ENCODE measurements at places on chromosomes 1 and 21.

- DNase-seq = no peak
These were observed 105.2 kb upstream of the APP start for GRCh38 chr21:26275801-26276200.

GRCh38 chr1:147612366-147612765 is 58.0 kb downstream of the ACP6 start:
- DNase-seq = no peak

GRCh38 chr1:213530611-213531320 is 457.0 kb upstream of the PROX1 start:
- no peak for DNase-seq

DNA sequence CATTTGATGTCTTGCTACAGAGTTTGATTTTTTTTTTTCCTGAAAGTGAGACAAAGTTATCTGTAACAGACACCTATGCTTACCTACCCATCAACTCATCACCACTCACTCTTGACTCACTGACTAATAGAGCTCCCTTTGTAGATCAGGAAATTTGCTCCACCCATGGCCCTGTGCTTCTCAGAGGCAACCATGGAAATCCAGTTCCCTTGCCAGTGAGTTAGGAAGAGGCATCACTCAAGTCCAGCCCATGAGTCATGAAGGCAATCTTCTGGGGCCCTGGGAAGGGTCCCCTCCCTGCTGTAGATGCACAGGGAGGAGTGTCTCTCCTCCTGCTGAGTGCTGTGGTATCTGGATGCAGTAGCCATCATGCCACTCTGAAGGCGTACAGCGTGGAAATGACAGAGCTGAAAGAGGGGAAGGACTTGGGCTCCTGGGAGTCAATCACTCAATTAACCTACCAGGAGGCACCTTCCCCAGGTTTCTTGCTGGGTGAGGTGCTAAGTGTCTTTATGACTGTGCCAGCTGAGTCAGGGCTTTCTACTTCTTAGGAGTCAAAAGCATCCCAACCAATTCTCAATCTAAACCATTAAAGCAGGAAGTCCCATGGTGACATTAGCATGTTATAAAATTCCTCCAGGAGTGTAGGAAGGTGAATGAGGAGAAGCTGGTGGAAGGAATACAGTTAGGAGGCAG is 56.1 kb downstream of the DNTTIP2 start:
- no peak for DNase-seq

DNA sequence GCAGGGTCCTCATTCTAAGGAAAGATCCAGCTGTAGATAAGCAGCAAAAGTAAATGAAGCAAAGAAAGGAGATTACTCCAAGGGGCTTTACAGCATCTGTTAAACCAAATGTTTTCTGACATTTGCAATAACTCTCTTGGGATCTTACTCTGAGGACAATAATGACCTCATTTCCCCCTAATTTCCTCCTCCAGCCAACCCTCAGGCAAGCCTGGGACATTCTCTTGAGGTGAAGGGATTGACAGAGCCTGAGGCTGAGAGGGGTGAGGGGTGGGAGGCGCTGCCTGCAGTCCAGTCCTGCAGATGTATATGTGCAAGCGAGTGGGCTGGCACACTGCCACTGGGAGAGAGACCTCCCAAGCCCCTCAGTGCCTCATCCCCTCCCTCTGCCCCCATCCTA is 40.5 kb upstream of the NEK2 start:
- DNase-seq = no peak

DNA sequence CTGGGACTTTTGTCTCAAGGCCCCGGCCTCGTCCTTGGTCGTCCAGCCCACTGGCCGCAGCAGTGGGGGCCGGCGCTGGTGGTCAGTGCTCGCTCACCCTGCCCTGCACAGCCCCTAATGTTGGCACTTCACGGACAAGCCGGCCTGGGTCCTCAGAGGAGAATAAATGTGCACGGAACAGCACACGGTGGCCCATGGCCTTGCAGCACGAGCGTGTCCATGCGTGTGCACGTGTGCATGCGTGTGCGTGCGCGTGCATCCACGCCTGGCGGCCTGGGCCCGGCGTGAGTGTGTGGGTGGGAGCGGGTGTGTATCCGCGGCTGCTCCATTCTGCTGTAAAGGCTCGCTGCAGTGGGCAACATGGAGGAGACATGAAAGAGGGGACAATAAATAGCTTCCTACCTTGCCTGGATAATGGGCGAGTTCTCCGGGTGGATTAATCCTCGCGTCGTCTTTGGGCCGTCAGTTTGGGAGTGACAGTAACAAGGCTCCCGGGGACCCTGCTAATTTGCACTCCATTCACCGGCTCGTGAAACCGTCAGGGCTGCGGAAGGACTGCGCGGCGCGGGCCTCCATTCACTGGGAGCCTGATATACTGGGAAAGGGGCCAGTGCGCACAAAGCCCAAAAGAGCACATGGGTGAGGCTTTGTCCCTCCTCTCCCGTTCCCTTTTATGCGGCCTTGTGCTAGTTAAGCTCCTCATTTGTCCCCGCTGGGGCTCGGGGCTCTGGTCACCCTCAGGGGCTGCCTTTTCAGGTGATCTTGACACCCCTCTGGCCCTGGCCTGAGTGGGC is 142.8 kb downstream of the PRDM16 start:
- DNase-seq = no peak

- no peak for DNase-seq
These were observed 25.8 kb downstream of the KIAA0319L start for GRCh38 chr1:35531368-35531767.

GRCh38 chr1:96510911-96511310 is 210.7 kb upstream of the PTBP2 start:
- no peak for DNase-seq

DNA sequence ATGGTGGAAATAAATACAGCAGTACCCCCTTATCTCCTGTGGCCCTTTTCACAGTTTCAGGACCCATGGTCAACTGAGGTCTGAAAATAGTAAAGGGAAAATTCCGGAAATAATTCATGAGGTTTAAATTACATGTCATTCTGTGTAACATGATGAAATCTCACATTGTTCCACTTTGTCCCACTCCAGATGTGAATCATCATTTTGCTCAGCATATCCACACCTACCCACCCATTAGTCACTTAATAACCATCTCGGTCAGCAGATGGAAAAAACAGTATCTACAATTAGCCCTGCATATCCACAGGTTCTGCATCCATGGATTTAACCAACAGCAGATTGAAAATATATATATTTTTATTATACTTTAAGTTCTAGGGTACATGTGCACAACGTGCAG is 86.9 kb upstream of the GORAB start:
- DNase-seq = no peak

DNA sequence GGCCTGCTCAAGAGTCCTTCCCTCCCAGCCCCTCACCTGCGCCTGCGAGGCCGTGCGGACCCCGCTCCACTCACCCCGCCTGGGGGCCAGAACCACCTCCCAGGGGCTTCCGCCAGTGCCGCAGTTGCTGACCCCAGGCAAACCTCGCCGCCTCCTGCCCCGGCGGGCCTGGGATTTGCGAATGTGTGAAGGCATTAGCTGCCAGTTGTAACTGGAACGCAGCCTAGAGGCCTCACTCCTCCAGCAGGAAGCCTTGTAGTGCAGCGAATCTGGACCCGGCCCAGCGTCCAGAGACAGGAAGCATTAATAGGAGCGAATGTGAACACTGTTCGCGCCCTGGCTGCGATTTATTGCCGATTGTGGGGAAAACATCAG is 140.9 kb upstream of the ARHGEF16 start:
- DNase-seq = no peak

DNA sequence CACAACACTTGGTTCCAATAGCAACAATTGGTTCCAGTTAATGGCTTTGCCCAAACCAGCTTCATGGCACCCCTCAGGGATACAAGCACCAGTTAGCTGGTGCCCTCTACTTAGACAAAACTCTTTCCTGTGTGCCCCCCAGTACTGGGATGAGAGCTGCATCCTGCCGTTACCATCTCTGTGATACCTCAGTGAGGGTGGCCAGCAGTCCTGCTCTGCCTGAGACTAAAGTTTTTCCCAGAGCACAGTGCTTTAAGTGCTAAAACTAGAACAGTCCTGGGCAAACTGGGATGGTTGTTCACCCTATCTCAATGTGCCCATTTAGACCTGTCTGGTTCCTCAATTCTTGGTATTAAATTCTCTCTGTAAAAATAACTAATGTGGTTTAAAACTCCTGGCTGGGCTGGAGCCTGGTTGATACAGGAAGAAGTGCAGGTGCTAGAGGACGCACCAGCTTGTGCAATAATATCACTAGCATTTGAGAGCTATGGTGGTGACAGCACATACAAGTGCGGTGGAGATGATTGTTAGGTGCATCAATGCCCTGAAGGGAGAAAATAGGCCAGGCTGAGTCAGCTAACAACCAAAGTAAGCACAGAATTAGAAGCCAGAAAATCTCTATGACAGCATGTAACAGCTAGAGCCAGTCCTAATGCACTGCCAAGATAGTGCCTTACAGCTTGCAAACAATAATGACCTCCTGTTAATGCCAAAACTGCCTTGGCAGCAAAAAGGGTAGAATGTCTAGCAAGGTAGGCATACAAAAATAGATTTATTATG is 179.8 kb upstream of the GALNT2 start:
- DNase-seq = no peak

DNA sequence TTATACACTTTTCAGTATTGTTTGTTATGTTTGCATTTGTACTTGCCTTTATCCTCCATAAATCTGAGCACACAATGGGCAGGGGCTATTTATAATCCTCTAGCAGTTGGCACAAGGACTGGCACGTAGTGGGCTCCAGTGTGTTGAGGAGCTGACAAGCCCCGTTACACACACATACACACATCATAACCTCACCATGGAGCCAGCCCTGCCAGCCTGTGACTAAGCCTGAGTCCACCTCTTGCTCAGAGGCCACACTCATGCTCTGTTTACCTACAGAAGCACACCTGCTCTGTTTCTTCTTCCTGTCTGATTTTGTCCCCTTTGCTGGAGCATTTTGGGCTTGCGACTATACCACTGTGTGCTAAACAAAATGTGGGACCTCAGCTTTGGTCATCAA is 64.5 kb upstream of the SPATA6 start:
- no peak for DNase-seq

DNA sequence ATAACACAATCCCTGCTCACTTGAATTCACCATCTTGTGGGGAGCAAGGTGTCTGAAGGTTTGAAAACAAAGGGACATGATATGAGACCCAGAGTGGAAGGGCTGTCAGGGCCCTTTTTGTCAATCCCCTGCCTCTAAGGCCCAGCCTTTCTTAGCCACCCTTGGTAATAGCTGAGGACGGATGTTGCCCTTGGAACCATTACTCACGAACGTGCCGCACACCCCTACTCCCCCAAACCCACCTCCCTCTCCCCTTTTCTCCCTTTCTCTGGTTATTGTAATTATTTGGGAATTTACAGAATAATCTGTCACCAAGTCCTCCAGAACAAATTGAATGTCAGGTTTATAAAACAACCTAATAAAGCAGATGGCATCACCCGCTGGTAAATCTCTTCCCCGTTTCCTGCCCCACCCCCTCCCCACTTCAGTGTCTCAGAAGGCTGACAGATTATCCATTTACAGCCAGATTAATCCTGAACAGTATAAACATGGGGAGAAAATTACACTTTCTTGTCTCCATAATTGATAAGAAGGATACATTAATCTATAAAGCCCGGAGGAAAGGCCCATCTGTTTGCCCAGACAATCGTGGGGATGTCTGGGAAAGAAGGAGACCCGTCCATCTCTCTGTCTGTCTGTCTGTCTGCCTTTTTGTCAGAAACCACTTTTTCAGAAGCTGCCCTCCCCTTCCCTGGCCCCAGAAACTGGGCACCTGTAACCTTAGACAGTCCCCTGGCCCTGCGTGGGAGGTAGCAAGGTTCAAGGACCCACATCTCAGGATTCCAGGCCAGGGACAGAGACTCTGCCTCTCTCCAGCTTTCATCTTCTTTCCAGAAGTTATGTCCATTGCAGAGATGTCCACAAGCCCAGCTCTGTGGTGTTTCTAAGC is 60.6 kb upstream of the CD34 start:
- no peak for DNase-seq

DNA sequence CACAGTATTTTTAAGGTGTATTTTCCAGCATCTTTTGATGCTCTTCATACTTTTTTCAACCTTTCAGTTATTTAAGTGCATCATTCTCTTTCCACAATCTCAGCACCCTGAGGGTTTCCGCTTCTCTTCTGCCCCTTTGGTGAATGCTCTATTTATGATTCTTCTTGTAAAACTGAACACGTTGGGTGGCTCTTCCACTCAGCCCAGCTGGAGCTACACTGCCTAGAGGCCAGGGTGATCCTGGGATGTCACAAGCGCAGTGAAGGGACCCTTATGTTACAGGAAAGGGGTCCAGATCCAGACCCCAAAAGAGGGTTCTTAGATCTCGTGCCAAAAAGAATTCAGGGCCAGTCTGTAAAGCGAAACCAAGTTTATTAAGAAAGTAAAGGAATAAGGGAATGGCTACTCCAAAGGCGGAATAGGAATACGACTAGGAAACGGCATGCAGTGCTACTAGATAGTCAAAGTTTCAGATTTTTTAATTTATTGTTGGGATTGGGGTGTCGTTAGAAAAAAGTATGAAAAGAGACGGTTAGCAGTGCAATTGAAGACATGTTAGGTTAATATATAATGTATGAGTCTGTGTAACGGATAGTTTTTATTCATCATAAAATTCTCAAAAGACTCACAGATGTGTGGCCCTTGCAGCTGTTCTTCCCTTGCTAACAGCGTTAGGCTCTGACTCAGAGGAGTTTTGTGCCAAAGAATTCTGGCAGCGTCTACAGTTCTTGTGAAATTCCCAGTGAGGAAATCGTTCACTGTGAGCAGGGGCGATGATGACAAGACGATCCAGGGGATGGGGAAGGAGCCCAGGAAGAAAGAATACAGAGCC is 14.4 kb upstream of the ERVH48-1 start:
- DNase-seq = no peak

DNA sequence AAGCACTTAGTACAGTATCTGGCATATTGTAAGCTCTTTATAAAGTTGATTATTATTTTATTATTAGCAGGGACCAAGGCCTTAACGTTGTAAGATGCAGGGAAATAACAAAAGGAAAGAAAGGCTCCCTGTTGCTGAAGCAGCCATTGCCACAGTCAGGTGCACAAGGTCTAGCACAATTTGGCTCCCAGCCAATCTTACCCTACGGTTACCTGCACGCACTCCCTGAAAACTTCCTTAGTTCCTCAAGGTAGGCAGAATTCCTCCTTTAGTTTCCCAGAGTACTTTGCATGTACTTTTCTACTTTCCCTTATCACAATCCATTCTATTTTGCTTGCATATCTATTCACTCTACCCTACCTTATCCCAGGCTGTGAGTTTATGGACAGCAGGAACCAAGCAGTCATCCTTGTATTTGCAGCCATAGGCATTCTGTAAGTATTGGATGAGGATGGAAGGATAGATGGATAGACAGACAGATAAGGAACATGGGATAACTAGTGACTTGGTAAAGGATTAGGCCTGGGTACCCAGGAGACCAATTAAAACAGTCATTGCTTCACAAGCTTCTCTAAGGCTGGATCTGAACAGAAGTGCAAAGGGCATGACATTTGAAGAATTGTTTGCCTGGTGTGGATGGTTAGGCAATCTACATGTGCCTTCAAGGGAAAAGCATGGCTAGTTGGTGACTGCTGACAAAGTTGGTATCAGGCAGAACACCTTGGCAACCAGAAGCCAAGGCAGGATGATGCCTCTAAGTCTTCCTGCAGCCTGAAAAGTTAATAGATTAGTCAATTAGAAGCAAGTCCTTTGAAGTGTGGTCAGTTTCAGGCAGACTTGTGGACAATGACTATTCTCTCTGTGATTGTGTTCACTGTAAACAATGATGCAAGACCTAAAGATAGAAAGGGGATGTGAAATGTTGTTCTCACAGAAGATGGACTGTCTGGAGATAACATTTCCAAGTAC is 20.8 kb upstream of the JAK1 start:
- DNase-seq = no peak

GRCh38 chr1:2141025-2141424 is 53.5 kb downstream of the FAAP20 start:
- DNase-seq = no peak

GRCh38 chr1:125080077-125080476 is 3895.3 kb downstream of the SRGAP2C start:
- DNase-seq = no peak

All from stimulated activated CD4-positive, alpha-beta T cell treated with anti-CD3 and anti-CD28 coated beads, Interleukin-1b, Interleukin-23, amount 100 ng/mL, for 1 hour (primary cell).